ENCODE measurements at places on chromosomes 13 and 19. TPM values are rescaled to one million over a fixed set of nuclear protein-coding genes. Genes with fewer than 3 reads are reported as not detected.

GSK3A gene
- total RNA-seq: 23.6 TPM

NCR1 gene
- total RNA-seq: not detected

RASL11A gene
- total RNA-seq: 1.7 TPM

PCSK4 gene
- total RNA-seq: 1.0 TPM

CALR3 gene
- total RNA-seq: not detected

PSG1 gene
- not detected for total RNA-seq
